ENCODE measurements at places on chromosomes 11 and 22. TPM values are rescaled to one million over a fixed set of nuclear protein-coding genes. Genes with fewer than 3 reads are reported as not detected.

The NAALAD2 gene
- not detected for total RNA-seq

The PIH1D2 gene
- total RNA-seq: 0.27 TPM

The VPREB3 gene
- not detected for total RNA-seq

The RIBC2 gene
- total RNA-seq: 4.8 TPM

The LYVE1 gene
- not detected for total RNA-seq

The RHBDD3 gene
- 31.2 TPM for total RNA-seq

The TSPAN18 gene
- 23.5 TPM for total RNA-seq

The C2CD2L gene
- total RNA-seq: 28.4 TPM

The CHRDL2 gene
- total RNA-seq: not detected

The TEX54 gene
- total RNA-seq: 0.48 TPM

The ZFPL1 gene
- total RNA-seq: 27.2 TPM

The TECTA gene
- total RNA-seq: 0.25 TPM

The ART5 gene
- not detected for total RNA-seq

The MOGAT2 gene
- not detected for total RNA-seq

The CWF19L2 gene
- total RNA-seq: 17.2 TPM

The CARD16 gene
- 98.8 TPM for total RNA-seq

The APOA5 gene
- total RNA-seq: not detected

The SPDYC gene
- total RNA-seq: not detected

The SORL1 gene
- 207 TPM for total RNA-seq

The CCDC87 gene
- not detected for total RNA-seq

The MUC5AC gene
- not detected for total RNA-seq

The HTR3B gene
- total RNA-seq: not detected

The PPP1R14B gene
- total RNA-seq: 86.0 TPM

The CHST1 gene
- not detected for total RNA-seq

The TENM4 gene
- total RNA-seq: not detected

The GUCD1 gene
- total RNA-seq: 123 TPM

The KRTAP5-9 gene
- total RNA-seq: 0.35 TPM

The BRSK2 gene
- total RNA-seq: not detected

The LRRC75B gene
- 0.64 TPM for total RNA-seq

The PATE2 gene
- total RNA-seq: not detected

The OR52E8 gene
- not detected for total RNA-seq

The AIFM3 gene
- total RNA-seq: not detected

The PGA4 gene
- total RNA-seq: not detected

The CHRM4 gene
- total RNA-seq: 0.31 TPM

The KDM4F gene
- not detected for total RNA-seq

The MOV10L1 gene
- total RNA-seq: not detected

The KRTAP5-1 gene
- total RNA-seq: not detected

The KIRREL3 gene
- not detected for total RNA-seq

The FREY1 gene
- 3.2 TPM for total RNA-seq

The KREMEN1 gene
- total RNA-seq: 0.15 TPM

The NLRP6 gene
- total RNA-seq: 6.5 TPM

The CASP1 gene
- total RNA-seq: 106 TPM

The GPHA2 gene
- total RNA-seq: not detected

The SLC1A2 gene
- total RNA-seq: not detected

Data from activated CD4-positive, alpha-beta T cell treated with anti-CD3 and anti-CD28 coated beads, Interleukin-2, amount 10 ng/mL, durations not matched to agents 7 days and 5 days (primary cell).